Upper lobe of right lung (tissue), 1 donor: ENCODE measurements at places on chromosomes 2 and 18. TPM values are rescaled to one million over a fixed set of nuclear protein-coding genes. Genes with fewer than 3 reads are reported as not detected.

DNA sequence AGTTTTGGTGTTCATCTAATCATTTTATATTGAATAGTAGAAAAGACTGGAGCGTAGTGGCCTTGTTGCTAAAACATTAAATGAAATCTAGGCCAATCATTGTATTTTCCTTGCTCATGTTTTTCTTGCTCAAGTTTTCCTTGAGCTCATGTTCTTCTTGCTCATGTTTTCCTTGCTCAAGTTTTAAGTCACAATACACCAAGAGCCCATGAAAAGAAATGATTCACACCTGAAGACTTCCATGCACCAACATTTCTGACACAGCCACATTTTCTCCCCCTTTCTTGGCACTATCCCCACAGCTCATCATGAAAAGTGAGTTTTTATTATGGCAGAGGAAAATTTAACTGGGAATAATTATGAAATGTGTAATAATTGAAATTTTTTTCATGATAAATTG lies 92.0 kb downstream of the LRP1B start:
- DNase-seq = no peak

DNA sequence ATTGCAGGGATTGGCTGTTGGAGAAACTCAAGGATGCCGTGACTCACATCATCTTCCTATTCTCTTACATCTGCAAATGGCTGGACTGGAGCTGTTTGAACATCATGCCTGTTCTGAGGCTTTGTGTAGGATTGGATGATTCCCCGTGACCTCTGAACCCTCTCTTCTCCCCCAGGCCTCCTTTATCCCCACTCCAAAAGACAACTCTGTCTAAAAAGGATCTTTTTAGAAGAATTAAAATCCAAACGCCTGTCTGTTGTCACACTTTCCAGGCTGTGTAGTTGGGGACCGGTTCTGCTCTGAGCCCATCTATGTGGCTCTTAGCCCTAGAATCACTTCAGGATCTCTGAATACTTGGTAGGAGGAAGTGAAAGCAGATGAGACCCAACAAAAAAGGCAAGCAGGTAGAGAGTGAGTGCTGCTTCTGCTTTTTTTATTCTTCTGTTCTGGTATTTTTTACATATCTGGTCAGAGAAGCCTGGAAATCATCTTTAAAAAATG lies 565 bp downstream of the SP140 start:
- DNase-seq = no peak

DNA sequence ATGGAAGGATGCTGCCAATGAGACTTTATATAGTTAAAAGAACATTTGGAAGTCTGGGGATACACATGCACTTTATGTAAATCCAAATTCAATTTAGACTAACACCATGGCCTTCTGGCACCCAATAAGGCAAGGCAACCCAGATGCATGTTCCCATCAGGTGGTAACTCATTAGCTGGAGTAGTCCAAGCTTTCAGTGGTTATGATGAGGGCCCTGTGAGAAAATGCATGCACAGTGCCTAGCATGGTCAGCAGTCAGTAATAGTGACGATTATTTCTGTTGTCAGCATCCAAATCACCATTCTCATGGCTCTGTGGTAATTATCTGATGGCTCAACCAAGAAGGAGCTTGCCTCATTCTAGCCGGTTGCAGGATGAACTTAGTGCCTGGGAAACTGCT lies 70.3 kb upstream of the CTLA4 start:
- DNase-seq = no peak

- DNase-seq = no peak
Measured at GRCh38 chr2:121160366-121160765, 124.6 kb downstream of the TFCP2L1 start.

- no peak for DNase-seq
Measured at GRCh38 chr2:198961547-198961946, 496.2 kb downstream of the SATB2 start.

DNA sequence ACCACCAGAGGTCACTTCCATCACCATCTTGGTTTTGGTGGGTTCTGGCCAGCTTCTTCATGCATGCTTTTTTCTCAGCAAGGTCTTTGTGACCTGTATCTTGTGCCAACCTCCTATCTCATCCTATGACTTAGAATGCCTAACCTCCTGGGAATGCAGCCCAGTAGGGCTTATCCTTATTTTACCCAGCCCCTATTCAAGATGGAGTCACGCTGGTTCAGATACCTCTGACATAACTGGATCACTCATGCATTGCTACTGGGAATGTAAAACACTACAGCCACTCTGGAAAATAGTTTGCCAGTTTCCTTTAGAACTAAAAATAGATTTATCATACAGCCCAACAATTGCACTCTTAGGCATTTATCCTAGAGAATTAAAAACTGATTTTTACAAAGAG lies 219.2 kb downstream of the IRS1 start:
- DNase-seq = no peak

- no peak for DNase-seq
Measured at GRCh38 chr18:40258311-40258710, 1696.7 kb upstream of the PIK3C3 start.

Gene AGXT
- not detected for total RNA-seq

DNA sequence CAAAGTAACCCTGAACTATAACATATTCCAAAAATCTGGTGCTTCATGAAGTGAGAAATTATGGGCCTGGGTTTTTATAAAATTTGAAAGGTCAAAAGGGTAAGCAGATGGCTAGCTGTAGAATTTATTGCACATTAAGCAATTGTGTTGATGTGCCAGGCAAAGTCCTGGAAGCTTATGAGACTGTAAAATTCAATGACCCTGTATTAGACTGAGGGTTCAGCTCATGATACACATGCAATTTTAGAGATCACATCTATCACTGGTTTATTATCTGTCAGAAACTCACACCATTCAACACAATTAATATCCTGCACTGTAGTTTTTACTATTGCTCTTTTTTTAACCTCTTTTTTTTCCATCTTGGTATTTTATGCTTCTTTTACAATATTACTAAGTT lies 1162.6 kb upstream of the SLC39A10 start:
- no peak for DNase-seq

Gene ANTXR1
- total RNA-seq = 81.2 TPM

DNA sequence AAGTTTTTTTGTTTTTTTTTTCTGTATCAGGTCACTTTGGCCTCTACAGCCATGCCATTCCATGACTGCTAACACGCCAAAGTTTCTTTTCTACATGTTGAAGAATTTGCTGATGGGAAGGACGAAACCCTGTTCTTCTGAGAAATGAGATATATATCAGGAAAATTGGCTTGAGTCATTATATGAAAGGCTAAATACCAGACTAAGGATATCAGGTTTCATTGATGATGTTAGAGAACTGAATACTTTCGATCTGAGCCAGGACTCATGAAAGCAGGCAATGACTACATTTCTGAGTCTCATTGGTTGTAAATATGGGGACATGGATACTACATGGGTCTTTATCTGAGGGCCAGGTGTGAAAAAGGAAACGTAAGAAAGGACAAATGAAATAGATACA lies 181.4 kb downstream of the OSR1 start:
- DNase-seq = no peak

GRCh38 chr2:241139531-241140444 lies 9.5 kb downstream of the PASK start:
- no peak for DNase-seq

DNA sequence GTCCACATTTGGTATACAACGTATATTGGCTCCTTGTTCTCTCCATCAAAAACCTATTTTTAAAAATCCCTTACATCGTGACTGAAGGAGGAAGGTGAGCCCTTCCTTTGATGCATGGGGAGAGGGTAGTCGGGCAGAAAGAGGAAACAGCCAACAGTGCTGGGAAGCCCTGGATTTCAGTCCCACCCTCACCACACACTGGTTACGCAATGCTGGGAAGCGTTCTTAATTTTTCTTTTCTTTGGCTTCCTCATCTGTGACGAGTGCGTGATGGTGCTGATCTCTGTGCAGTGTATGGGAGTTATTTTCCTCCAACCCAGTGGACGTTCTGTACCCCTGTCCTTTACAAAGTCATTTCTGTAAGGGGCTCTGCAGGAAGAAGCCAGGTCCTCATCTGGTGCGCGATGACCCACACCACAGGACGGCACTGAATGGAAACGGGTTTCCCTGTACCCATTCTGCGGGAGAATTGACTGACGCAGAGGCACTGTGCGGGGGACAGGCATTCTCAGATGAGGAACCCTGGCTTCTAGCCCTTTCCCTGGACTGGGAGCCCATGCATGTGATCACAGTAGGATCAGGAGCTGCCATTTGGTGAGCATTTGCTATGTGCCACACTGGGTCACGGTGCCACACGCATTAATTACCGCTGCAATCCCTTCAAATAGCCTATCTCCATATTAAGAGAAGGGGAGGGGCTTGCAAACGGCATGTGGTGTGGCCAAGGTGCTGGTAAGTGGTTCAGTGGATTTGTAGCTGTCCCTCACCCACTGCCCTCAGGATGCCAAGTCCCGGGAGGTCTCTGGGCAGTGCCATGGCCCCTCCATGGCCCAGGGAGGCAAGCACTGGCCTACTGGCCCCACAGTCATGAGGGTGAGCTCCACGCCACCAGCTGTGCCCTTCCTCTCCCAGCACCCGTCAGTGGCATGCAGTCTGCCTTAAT lies 4.3 kb downstream of the COLEC11 start:
- DNase-seq = no peak

Gene PAX3
- not detected for total RNA-seq

DNA sequence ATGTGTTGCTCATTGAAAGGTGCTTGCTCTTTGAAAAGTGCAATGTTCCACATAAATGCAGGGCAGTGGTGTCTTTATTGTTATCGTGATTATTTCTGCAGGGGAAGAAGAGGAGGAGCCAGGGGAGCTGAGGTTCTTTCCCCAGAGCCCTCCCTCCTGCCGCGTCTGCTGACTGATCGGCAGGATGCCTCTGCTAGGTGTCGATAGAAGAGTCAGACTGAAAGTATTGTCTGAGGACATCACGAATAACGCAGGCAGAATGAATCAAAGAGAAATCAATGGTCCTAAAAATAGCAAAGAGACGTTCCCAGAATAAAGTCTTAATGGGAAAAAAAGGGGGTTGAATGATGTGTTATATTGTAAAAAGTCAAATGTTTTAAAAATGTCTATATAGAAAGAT lies 47.4 kb upstream of the SIX3 start:
- no peak for DNase-seq

Gene DPYSL5
- not detected for total RNA-seq

Gene UGT1A7
- not detected for total RNA-seq

- DNase-seq = no peak
Measured at GRCh38 chr2:162053808-162054155, 20.2 kb downstream of the DPP4 start.

- DNase-seq = no peak
Measured at GRCh38 chr2:168096158-168096557, 151.2 kb downstream of the STK39 start.

DNA sequence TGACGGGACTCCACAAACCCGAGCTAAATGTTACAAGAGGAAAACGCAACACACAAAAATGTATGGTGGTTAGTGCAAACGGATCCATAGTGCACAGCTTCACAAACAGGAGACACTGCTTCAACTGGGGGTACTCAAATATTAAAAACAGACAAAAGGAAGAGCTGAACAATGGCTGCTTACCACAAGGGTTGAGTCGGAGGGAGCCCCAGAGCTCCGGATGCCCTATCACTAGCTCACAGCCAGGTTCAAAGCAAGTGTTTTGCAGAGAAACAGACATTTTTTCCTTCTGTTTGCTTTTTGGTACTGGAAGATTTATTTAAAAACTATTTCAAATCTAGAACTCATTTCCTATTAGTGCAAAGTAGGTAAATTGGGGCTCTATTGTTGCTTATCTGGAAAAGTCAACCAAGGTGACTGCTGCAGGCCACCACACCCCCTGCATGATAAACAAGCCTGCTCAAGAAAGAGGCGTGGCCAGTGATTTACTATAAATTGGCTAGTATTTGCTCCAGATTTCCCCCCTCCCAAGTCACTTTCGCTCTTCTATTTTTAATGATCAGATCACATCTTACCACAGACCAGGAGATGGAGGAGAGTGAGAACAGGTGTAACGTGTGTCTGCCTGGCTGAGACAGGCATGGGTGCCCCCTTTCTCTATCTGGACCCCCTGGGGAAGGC lies 46.5 kb downstream of the ZAP70 start:
- DNase-seq = no peak

DNA sequence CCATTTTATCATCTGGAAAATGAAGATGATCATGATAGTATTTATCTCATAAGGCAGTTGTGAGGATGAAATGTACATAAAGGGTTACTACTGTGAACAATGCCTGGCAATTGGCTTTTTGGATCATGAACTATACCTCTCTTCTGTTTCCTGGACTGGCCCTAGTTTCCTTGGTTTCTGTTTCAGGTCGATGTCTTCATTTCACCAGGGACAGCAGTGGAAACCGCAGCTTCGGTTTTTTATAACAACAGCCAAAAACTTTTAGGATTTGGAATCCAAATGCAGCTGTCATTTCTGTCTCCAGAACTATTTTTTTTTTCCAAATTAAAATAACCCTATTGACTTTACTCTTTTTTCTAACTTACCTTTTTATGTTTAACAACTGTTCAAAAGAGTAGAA lies 425.1 kb downstream of the RND3 start:
- no peak for DNase-seq

Gene KCNIP3
- total RNA-seq = 3.0 TPM

DNA sequence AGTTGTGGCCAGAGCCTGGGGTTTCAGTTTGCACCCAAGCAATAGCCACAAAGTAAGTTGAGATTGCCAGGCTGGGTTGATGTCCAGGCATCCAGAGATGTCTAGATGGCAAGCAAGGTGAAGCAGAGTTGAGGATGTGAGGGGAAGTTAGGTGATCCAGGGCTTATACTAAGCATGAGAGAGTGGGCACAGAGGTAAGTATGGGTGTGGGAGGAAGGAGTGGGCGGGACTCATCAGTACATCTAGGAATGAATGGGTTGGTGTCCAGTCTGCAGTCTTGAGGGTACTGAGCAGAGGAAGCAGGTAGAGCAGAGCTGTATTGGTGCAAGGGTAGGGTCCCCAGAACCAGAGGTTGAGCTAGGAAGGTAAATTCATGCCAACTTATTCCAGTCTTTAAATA lies 1.5 kb downstream of the SEMA4F start:
- no peak for DNase-seq

Gene TMEM247
- total RNA-seq = not detected

DNA sequence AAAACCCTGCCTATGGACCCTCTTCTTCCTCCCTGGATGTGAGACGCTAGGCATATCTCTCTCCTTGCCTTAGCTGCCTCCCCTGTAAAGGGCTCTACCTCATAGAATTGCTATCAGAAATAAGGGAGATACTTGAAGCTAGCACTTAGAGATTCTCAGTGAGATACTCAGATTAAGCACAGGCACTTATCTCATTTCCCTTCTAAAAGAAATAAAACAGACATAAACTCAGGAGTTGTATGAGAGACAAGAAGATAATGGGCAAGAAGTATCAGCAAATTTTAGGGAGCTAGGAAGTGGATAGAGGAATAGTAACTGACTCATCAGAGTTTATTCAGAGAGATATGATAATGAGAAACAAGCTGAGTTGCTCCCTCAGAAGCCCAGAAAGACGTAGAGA lies 131.0 kb downstream of the SP3 start:
- no peak for DNase-seq

Gene CCDC85A
- 22.2 TPM for total RNA-seq
